ENCODE measurements at places on chromosomes 4 and X.

DNA sequence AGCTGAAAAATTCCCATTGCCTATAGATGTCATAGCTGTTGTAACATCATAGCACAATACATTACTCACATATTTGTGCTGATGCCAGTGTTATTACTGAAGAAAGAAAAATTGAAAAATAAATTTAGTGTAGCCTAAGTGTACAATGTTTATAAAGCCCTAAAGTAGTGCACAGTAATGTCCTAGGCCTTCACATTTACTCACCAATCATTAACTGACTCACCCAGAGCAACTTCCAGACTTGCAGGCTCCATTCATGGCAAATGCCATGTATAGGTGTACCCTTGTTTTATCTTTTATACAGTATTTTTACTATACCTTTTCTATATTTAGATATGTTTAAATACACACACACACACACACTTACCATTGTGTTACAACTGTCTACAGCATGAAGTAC is 265.4 kb upstream of the MAGEB18 start:
- DNase-seq: no peak

DNA sequence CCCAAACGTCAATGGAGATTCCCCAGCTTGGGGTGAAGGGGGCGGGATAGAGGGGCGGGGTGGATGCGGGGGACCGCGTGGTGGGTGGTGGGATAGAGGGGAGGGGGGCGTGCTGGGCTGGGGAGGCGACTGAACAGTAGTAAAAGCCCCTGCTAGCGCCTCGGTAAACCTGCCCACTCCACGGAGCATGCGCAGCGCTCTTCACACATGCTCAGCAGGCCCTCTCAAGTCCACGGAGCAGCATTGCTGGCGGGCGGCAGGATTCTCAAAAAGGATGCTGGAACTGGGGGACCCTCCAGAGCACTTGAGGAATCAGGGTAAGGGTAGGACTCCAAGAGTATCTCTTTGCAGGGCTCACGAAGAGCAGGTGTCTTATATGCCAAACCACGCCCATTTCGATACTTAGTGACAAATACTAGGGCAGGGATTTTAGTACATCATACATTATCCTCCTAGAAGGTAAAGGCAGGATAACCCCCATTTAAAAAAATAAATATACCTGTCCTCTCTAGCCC is 378 bp upstream of the RPS6KA6 start:
- DNase-seq: no peak

DNA sequence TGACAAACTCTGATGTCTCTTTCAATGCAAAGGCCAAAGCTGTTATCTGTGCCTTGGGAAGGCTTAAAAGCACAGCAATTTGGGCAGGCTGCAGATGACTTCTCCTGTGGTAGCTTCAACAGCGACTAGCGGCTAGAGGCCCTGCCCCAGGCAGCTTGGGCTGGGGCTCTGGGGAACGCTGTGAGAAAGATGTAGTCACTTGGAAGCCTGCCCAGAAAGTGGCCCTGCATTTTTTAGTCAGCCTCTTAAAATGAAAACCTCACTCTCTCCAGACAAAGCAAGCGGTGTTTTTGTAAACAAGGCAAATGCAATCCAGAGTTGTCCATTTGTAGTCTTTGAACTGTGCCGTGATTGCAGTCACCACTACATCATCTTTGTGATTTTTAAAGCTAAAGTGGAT is 27.5 kb downstream of the PCYT1B start:
- DNase-seq: no peak

DNA sequence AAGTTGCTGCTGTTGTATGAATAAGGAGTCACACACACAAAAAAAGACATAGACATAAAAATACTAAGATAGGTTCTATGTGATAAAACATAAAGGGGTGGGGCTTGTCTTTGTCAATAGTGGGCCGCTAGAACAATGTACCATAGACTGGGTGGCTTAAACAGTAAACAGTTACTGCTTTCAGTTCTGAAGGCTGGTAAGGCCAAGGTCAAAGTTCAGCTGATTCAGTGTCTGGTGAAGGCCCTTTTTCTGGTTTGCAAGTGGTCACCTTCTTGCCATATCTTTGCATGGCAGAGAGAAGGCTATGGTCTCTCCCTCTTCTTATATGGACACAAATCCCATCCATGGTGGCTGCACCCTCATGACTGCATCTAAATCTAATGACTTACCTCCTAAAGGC is 1980.7 kb downstream of the PCDH7 start:
- DNase-seq: no peak

DNA sequence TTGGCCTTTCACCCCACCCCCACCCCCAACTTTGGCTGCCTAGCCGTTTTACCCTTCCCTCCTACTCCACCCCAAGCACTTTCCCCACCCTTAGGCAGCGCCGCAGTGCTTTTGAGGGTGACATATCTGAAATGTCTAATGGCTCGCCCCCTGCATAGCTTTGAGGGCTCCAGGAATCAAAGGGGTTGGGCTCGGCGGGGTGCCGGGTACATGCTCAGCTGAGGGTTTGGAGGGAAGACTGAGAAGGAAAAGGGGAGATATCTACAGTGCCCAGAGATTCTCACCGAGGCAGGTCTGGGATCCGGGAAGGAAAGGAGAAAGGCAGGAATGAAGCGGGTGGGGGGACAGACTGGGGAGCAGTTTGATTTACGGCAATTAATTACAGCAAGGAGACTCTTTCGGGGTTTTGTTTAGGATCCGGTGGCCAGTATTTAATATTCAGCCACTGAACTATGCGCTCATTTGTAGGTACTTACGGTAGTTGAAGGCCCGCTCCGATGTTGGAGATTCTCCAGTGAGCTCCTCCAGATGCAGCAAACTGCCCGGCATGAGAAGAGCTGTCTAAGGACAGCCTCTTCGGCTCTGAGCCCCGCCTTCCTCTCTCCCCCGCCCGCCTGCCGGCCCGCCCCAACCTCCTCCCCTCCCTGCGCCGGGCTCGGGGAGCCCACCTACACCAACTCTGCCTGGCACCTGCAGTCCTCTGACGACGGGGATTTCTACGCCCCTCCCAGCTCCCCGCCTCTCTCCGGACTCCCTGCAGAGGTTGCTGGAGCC is at the start of gene IGSF1:
IGSF1 (minus strand) TSS at position 569 of the 774 bp plus-strand sequence. CDS start 2,632 bp downstream, outside the sequence.
- no peak for DNase-seq

GRCh38 chrX:95764972-95765451 is 919.6 kb upstream of the DIAPH2 start:
- DNase-seq: no peak

DNA sequence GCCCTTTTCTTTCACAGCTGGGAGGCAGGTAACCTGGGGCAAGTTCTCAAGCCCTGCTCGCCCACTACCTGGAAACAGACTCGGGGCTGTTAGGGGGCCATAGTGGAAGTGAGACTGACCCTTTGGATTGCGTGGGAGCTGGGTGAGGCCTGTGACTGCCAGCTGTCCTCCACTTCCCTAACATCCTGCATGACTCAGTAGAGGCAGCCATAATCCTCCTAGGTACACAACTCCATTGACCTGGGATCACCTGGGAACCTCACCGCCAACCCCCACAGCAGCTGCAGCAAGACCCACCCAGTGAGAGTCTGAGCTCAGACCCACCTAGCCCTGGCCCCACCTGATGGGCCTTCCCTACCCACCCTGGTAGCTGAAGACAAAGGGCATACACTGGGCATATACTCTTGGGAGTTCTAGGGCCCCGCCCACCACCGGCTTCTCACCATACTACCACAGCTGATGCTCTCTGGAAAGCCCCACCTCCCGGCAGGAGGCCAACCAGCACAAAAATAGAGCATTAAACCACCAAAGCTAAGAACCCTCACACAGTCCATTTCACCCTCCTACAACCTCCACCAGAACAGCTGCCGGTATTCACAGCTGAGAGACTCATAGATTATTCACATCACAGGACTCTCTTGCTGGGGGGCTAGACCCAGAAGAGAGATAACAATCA is 61.1 kb upstream of the DCTD start:
- no peak for DNase-seq

GRCh38 chr4:78512357-78512920 is 39.1 kb upstream of the ANXA3 start:
- DNase-seq: no peak

DNA sequence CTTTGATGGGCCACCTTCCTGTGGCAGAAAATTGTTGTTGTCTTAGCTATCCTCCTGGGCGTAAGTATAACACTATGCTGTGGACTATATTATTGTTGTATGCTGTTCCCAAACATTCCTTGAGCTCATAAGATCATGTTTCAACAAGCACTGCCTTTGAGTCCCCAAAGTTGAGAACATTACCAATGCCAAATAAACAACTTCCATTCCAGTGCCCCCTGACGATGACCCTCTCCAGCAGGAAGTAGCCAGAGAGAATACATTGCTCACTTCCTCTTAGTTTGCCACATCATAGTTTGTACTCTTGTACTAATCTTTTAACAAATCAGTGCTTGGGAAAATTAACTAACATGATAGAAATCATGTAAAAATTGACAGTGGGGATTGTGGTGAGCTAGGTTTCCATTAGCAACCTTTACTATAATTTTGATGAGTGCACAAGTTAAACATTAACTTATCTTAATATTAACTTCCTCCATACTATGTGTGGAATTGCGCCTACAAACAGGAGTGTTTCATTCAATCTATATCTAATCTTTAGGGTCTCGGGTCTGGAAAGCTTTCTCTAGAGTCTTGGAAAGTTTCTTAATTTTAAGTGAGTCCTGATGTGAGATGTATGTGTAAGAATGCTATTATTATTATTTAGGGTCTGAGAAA is 20.3 kb upstream of the DHX15 start:
- no peak for DNase-seq

DNA sequence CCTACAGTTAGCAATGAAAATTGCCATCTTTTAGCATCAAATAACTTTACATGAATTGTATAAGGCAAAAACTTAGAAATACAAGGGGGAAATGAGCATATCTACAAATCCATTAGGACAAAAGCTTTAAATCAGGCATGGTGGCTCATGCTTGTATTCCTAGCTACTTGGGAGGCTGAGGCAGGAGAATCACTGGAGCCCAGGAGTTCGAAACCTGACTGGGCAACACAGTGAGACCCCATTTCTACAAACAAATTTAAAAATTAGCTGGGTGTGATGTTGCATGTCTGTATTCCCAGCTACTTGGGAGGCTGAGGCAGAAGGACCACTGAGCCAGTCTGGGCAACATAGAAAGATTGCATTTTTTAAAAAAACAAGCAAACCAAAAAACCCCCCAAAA is 61.3 kb downstream of the EIF4E start:
- DNase-seq: no peak

- DNase-seq: no peak
These were observed 522.5 kb downstream of the IQCM start for GRCh38 chr4:149293046-149293649.

DNA sequence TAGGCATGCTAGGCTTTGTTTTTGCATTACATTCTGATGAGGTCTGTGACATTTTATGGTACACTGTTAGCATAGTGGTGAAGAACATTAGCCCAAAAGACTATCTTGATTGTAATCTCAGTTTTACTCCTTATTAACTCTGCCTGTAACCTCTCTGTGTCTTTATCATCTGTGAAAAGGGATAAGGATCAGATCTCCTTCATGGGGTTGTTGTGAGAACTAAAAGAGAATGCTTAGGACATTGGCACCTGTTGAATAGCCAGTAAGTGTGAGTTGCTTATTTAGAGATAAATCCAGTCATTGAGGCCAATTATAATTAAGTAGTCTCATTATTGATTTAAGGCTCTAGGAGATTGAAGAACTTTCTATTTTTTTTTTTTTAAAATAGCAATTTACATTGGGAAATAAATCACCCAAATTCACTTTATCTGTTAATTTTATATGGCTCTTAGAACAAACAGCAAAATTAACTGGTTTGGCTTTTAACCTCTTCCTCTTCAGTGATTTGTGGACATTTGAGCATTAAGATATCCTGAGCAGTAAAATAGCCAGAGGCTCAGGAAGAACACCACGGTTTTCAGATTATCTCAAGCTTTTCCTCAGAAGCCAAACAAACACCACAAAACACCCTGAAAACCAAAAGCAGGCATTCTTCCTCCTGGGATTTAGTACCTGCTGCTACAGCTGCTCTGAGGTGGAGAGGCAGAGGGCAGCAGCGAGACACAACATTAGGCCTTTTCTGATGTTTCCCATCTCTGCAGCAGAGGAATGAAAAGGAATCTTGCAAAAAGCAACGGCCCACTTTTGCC is 192.9 kb downstream of the ARHGAP10 start:
- DNase-seq: no peak

DNA sequence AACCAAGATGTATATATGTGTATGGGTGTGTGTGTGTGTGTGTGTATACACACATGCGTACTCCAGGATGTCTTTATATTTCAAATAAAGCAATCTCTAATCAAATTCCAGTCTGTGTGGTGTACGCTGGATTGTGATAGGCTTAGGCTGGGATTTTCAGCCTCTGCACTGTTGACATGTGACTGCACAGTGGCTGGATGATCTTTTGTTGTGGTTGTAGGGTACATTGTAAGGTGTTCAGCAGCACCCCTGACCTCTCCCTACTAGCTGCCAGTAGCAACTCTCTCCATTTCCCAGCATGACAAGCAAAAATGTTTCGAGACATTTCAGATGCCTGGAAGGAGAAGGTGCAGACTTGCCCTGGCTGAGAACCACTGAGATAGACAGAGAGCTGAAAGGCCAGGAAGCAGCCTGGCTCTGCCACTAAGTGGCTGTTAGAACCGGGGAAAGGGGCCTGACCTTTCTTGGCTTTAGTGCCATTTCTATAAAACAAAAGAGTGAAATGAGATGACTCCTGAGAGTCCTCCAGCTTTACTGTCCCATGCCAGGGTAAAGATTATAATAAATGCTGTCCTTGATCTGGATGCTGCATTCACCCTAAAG is 10.5 kb downstream of the PGM2 start:
- DNase-seq: no peak

GRCh38 chrX:117645639-117646038 is 471.0 kb downstream of the KLHL13 start:
- DNase-seq: no peak

GRCh38 chr4:79273915-79274314 is 51.9 kb downstream of the NAA11 start:
- DNase-seq: no peak

GRCh38 chr4:75995727-75996126 is 5.0 kb upstream of the SDAD1 start:
- DNase-seq: no peak

DNA sequence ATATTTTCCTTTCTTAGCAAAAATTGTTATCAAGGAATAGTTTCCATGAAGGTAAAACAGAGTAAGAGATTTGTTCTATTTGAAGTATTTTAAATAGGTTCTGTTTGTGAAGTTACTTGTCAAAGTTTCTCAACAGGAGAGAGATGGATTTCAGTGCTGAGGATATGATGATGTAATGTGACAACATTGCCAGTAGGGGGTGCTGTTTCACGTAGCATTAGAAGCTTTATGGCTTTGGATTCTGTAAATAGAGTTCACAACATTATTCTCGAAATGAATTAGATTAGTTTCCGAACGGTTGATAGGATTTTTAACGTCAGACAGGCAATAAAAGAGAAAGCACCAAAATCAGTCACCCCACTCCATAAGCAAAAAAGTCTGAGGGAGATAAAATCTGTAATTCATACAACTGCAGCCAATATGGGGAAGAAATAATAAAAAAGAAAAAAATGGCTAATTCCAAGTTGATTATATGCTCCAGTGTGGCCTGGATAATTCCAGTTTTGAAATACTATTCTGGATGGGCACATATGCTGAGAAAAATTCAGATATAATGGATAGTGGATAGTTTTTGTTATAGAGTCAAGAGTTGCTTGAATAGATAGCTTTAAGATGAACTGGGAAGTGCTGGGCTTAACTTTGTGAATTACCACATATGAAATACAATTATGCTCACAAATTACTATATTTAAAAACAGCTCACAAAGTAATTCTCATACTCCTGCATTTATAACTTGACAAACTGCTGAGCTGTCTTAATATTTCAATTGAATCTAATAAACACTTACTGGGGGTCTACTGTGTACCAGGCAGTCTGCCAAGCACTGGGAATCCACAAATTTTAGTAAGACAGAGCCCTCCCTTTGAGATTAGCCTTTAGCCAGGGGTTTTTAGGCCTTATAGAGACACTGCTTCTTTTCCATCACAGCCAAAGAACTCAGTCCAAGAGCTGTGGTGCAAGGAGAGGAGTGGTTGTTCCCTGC is 109.1 kb downstream of the GPAT3 start:
- no peak for DNase-seq

Measured in stimulated activated CD4-positive, alpha-beta T cell treated with anti-CD3 and anti-CD28 coated beads, Interleukin-1b, Interleukin-23, amount 100 ng/mL, for 1 hour (primary cell).